ENCODE measurements at places on chromosomes 5 and 9. TPM values are rescaled to one million over a fixed set of nuclear protein-coding genes. Genes with fewer than 3 reads are reported as not detected.

Gene SLC34A3
- 0.62 TPM for total RNA-seq

Gene SLC6A3
- not detected for total RNA-seq

Gene PCDHB5
- 0.36 TPM for total RNA-seq

Gene PALM2AKAP2
- 26.6 TPM for total RNA-seq

Gene PRRC1
- total RNA-seq, result 45.6 TPM

Gene SLC6A19
- 0.31 TPM for total RNA-seq

Gene OR1Q1
- total RNA-seq, result not detected

Gene RNF208
- total RNA-seq, result 0.21 TPM
